ENCODE measurements at places on chromosomes 5 and 9.
A peak's percentile ranks its signal among the peaks of the same experiment; 100 is the strongest.

DNA sequence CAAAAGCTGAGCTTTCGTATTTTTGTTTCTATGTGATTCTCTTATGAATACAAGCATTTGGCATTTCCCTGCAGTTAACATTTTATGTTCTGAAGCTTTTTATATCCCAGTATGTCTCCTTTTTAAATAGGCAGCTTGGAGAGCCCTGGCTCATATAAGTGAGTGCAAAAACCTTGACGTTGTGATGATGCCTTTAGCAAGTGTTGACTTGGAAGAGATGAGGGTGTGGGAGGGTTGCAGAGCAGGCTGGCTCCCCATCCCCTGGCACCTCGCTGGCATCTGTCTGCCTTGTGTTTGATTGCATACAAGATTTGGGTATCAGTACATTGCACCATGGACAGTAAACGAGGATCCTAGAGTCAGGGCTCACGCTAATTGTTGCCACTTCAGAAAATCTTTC lies 42.1 kb upstream of the DIRAS2 start:
- no peak for DNase-seq

DNA sequence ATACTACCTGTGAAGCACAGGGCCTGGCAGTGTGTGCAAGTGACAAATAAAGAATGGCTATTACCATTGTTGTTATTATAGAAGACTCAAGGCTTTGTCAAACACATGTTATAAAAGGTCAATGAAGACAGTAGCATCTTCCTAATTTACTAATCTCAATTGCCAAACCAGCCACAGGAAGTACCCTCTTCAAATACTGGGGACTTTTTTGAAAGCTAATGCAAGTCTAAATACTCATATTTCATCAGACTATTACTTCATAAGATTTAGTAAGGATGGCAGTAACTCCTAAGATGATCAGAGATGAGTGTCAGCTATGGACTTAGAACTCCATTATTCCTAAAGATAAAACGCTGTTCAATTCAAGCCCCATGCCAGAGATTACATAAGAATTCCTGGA lies 43.0 kb downstream of the GNAQ start:
- no peak for DNase-seq

- no peak for DNase-seq
Observed at GRCh38 chr5:156893517-156893916, 43.4 kb downstream of the PPP1R2B start.

DNA sequence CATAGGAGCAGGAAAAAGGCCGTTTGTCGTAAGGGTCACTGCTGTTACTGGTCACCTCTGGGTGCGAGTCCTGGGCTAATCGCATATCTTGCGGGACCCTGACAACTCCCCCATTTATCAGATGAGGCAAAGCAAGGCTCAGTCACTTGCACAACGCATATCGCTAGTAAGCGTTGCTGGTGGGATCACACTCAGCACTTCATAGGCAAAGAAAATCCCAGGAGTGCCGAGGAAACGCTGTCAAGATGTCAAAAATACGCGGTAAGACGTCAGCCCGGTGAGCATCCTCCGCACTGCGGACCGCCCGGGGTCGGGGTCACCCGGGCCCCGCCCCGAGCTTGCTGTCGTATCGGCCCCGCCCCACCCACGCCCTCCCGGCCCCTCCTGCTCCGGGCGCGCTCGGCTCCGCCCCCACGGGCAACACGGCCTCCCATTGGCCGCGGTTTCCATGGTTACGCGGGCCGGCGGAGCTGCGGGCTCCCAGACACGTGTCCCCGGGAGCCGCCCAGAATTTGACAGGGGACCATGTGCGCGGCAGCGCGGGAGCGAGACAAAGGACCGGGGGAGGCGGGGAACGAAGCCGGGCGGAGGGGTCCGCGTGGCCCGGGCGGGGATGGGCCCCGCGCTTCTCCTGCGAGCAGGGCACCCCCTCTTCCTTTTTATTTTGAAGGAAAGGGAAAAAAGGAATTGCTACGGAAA lies 80.2 kb upstream of the IER5L start:
- DNase-seq, result peak; percentile 80

DNA sequence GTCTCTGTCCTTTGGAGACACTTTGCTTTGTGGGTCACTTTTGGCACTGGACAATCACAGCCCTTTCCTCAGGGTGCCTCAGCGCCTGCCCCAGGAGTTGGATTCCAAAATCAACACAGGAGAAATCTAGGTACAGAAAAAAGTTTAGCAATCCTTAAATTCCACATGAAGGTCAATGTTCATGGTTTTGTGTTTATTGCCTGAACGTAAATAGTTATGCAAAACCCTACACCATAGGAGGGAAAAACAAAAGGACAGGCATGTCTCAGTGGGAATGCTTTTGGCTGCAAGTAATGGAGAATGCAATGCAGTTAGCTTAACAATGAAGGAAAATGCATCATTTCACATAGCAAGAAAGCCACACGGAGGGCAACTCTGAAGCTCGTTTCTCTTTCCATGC lies 6.5 kb upstream of the HMCN2 start:
- DNase-seq, result no peak

DNA sequence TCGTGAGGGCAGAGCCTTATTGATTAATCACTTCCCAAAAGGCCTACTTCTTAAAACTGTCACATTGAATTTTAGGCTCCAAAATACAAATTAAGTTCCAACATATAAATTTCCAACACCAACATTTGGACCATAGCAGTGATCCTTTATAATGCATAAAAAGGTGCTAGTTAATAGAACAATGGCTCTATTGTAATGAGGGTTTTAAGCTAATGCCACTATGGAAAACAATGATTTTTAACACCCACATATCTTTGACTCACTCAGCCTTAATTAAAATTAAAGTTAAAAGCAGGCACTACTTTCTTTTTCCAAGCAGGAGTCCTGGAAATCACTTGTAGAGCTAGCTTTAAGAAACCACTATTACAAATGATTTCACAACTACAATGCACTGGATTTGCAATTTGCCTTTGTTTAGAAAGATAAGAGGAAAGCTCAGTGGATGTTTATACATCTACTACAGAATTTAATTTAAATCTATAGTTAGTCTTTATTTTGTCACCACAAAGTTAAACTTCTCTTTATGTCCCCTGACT lies 41.8 kb downstream of the DPYSL3 start:
- no peak for DNase-seq

All from iPS DF 6.9 (cell line).